GM10248 (cell line): ENCODE measurements at places on chromosomes 6 and 20.

DNA sequence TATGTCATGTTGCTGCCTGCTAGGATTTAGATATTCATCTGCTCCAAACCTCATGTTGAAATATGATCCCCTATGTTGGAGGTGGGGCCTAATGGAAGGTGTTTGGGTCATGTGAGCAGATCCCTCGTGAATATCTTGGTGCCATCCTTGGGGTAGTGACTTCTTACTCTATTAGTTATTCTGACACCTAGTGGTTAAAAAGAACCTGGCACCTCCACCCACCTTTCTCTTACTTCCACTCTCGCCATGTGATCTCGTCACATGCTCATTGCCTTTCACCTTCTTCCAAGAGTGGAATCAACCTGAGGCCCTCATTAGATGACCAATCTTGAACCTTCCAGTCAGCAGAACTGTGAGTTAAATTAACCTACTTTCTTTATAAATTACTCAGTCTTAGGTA is 549.4 kb upstream of the SYNCRIP start:
- no peak for DNase-seq

DNA sequence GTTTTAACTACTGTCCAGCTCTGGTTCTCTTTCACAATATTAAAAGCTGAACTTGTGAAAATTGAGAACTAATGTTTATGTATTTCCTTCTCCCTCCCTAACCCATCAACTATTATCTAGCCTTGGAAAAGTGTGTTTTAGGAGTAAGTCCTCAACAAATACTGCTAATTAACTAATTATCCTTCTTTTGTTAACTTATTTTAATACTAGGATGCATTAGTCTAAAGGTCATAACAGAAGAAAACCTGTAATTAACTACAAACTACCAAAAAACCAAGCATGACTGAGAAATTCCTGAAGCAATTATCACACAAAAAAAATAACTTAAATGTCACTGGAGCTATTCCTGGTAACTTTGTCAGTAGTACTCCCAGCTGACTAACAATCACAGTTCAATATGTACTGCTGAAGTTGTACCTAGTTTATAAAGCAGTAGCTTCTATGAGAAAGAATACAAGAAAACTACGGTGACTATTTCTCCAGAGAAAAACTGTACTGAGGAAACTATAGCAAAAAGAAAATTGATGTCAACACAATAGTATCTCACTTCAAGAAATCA is 301.9 kb downstream of the LAMA2 start:
- no peak for DNase-seq

DNA sequence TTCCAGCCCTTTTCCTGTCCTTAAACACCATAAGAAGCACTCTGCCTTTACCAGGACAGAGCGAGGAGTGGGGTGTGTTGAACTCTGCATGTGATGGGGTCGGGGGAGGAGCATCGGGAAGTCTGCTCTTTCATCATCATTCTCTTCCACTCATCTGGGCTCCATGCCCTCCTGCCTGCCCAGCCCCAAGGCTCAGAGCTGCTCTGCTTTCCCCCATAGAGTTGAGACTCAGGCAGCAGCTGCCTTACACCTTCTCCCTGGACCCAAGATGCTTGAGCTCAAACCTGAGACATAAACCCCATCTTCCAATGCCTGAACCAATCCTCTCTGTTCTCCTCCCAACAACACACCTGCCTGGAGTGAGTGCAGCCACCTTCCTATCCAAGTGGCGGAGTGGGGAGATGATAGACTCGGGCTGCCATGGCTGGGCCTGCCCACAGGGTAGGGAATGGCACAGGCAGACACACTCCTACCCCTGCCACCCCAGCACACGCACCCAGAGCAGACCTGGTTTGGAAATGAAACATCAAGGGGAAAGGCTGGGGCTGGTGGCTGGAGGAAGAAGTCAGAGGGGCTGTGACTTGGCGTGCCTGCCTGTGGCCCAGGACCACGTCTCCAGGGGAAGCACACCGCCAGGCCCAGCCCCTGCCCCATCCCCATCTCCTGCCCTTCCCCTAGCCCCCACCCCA is 28.4 kb downstream of the TFEB start:
- DNase-seq: no peak

DNA sequence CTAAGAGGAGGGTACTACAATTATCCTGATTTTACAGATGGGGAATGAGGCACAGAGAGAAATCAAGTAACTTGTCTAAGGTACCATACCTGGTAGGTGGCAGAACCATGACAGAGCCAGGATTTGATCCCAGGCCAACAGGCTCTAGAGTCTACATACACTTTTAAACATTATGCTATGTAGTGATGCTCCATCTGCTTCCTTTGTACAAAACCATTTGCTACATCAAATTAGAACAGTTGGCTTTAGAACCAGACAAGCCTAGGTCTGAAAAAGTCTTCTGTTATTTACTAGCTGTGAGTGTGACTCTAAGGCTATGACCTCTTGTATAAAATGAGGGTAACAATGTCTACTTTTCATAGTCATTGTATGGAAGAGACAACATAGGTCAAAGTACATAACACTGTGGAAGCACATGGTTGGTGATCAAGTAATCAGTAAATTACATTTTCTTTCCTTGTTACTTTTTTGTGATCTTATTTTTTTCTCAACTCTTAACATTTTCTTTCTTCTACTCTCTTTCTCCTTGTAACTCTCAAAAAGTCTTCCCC is 122.1 kb downstream of the PDSS2 start:
- no peak for DNase-seq
